ENCODE measurements at places on chromosomes 5 and 9.

DNA sequence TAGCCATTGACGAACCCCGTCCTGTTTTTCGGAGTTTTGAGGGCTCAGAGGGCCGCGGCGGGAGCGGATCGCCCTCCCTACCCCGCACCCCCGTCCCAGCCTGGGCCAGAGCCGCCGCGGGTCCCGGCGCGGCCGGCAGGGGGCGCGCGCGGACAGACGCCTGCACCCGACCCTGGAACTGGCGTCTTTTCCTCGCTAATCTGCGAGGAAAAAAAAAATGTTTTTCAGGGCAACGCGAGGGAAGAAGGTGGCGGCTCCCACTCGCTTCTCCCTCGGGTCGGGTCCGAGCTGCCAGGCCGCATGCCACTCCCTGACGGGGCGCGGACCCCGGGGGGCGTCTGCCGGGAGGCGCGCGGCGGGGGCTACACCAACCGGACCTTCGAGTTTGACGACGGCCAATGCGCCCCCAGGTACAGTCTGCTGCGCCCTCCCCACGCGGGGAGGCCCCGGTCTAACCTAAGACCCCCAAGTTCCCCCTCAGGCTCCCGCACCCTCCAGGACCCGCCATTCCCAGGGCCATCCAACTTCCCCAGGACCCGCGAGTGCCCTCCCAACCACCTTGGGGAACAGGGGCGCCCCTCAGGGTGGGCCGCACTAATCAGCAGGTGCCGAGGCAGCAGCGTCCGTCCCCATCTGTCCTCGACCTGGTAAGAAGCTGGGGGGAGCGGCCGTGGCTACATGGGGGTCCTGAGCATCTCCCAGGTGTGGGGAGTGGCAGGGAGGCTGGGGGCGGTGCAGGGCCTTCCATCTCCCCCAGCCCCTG, at the start of gene KCNT1:
TSS of gene KCNT1 (plus strand) at position 227 of the 763 bp plus-strand sequence. CDS start at position 301, 74 bp downstream.
- peak; percentile 41 for DNase-seq

GRCh38 chr5:124910354-124911016, 164.0 kb upstream of the ZNF608 start:
- no peak for DNase-seq

GRCh38 chr9:128911529-128912035, 9.2 kb upstream of the PHYHD1 start:
- DNase-seq: no peak

DNA sequence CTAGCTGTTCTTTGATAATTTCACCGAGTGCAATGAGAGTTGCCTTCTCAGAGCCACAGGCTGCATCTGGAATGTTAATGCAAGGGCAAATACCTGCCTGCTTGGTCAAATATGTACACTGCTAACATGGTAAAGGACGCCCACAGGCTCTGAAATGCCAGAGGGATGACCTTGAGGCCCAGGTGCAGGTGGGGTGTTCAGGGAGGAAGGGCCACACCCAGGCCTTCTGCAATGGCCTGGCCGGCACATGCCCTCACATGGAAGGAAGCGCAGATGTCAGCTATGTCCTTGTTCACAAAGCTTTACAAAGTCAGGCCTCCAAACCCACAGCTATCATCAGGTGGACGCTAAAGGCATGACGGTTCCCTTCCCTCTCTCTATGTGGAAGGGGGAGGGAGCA, 48.6 kb downstream of the HRH2 start:
- no peak for DNase-seq

DNA sequence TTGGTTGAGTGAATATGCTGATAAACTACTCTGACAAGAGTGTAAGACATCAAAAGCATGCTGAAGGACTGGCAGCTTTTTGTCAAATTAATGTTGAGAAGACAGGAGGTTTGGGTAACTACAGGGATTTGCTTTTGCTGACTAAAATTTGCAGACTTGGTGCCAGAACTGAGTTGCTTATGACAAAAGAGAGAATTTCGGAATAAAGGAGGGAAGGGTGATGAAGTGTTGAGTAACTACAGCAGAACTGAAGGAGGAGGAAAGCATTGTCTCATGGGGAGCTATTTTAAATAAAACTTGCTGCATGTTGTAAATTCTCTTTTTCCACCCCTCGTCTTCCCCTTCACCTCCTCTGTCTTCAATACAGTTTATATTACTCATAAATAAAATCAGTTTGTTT, 296.1 kb downstream of the YTHDC2 start:
- no peak for DNase-seq

GRCh38 chr9:21294904-21295538, 10.1 kb downstream of the IFNA5 start:
- DNase-seq: no peak

GRCh38 chr5:144219869-144220268, 49.2 kb downstream of the KCTD16 start:
- no peak for DNase-seq

DNA sequence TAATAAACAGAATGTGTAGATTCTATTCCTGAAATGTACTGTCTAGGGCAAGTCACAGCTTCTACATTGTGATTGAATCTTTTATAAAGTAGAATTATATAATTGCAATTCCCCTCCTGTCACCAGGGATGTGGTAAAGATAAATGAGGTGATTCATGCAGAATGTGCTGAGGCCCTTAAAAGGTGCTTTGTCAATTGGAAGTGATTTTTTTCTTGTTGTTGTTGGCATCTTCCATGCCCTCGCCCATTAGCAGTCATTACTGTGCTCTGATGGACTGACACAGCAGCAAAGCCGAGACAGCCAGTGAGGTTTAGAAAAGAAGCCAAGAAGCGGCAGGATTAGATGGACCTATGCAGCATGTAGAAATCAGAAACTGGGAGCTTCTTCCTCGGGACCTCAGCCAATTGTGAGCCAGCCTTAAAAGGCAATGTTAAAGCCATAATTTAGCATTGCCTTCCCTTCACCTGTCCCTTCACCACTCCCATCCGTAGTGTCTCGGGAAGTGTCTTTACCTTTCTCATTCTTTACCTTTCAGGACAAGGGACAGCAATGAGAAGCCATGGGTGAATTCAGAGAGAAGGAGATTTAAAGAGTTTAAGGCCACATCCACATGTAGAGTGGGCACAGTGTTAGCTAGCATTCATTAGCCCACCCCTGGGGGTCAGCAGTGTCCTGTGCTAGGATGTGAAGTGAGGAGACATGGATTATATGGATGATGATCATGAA, 257.8 kb downstream of the PLK2 start:
- no peak for DNase-seq

Data from hematopoietic multipotent progenitor cell treated with erythropoietin and hydrocortisone succinate and interleukin-3 and kit ligand, for 15 days (in vitro differentiated cells).